ENCODE measurements at places on chromosomes 3 and 15. TPM values are rescaled to one million over a fixed set of nuclear protein-coding genes. Genes with fewer than 3 reads are reported as not detected.

DNA sequence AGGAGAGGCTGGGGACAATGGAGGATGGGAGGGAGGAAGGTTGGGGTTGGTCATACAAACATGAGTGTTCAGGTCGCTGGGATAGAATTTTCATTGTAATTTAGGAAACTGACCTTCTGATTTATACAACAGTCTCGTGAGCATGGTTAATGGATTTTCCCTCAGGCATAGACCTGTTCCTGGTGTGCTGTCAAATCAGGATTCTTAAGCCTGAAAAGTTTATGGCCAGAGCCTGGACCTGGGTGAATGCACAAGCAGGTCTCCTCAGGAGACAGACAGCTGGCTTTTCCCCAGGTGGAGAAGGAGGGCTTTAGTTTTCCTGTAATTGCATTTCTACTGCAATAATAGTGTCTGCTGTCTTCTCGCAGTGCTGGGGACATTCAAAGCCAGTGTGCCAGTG, 338.0 kb downstream of the SHQ1 start:
- no peak overlapping the region for H3K4me3 ChIP-seq
- H3K27ac ChIP-seq, result no peak overlapping the region
- no peaks in the 10 kb centered on the region for H3K36me3 ChIP-seq
- H3K27me3 ChIP-seq, result no peaks in the 10 kb centered on the region
- DNase-seq, result no peak

Gene SPINK8
- total RNA-seq, result not detected

DNA sequence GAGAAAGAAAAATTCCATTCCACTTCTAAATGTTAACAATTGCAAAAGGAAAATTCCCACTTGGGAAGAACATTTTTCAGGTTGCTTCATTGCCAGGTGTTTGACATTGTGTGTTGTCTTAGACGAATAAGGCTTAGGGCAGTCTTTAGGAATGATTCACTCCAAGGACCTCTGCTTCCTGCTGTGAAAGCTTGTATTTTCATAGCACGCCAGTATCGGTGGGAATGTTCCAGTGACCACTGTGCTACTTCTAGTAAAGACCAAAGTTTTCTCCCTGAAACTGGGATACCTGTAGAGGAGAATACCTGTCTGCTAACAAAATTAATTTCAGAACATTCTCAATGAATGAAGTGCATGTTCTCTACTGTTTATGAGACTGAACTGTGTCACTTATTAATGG, 64.1 kb downstream of the CDIN1 start:
- no peak overlapping the region for H3K27ac ChIP-seq
- no peaks in the 10 kb centered on the region for H3K27me3 ChIP-seq
- no peaks in the 10 kb centered on the region for H3K4me1 ChIP-seq
- no peak for DNase-seq
- no peaks in the 10 kb centered on the region for H3K36me3 ChIP-seq

Gene ATP13A4
- 4.0 TPM for total RNA-seq

- no peaks in the 10 kb centered on the region for H3K36me3 ChIP-seq
- H3K27me3 ChIP-seq, result peaks cover 14% of the 10 kb centered on the region
- H3K27ac ChIP-seq, result no peak overlapping the region
- no peak for DNase-seq
- H3K4me1 ChIP-seq, result no peaks in the 10 kb centered on the region
Observed at GRCh38 chr15:45439521-45440260, 61.3 kb upstream of the GATM start.

GRCh38 chr3:196122021-196122687, 40.3 kb upstream of the TFRC start:
- no peak for DNase-seq
- peaks cover 35% of the 10 kb centered on the region for H3K4me1 ChIP-seq
- H3K27ac ChIP-seq, result peak overlapping the region; percentile 17
- no peaks in the 10 kb centered on the region for H3K27me3 ChIP-seq
- peak overlapping the region; percentile 39 for H3K4me3 ChIP-seq

DNA sequence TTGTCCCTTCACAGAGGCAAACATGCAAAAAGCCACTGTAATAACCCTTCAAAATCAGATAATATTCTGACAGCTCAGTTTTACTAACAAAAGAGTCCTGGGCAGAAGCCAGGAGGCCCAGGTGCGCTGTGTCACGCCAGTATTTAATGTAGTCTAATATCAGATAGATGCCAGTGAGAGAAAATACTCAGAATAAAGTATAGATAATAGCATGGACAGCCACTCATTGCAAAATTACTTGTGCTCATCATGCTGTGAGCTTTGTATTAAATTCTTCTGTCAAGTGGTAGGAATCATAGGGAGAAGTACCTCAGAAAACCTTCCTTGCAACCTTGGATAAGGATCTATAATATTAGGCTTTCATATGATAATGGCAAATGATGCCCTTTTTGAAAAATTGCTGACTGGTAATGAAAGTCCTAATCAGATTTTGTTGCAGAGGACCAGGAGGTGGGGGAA, 1154.3 kb downstream of the ROBO1 start:
- no peak overlapping the region for H3K4me3 ChIP-seq
- H3K36me3 ChIP-seq, result no peaks in the 10 kb centered on the region
- H3K4me1 ChIP-seq, result no peaks in the 10 kb centered on the region
- no peak overlapping the region for H3K27ac ChIP-seq
- DNase-seq, result no peak

DNA sequence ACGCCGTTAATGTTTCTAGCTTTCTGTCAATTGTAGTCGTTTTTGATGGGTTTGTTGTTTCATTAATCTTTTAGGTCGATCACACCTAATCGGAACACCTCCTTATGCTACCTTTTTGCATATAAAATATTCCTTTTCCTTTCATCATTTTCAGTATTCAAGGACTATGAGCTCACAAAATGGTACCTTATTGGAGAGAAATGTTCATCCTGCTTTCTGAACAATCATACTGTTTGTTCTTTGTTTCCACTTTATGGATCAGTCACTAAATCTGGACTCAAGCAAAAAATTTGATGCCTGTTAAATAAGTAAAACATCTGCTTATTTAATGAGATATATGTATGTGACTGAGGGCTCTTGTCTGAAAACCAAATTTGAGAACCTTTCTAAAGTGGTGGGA, 1.1 kb downstream of the KIF15 start:
- DNase-seq, result no peak
- H3K4me1 ChIP-seq, result peaks cover 25% of the 10 kb centered on the region
- peaks cover 61% of the 10 kb centered on the region for H3K36me3 ChIP-seq
- H3K27me3 ChIP-seq, result no peaks in the 10 kb centered on the region

DNA sequence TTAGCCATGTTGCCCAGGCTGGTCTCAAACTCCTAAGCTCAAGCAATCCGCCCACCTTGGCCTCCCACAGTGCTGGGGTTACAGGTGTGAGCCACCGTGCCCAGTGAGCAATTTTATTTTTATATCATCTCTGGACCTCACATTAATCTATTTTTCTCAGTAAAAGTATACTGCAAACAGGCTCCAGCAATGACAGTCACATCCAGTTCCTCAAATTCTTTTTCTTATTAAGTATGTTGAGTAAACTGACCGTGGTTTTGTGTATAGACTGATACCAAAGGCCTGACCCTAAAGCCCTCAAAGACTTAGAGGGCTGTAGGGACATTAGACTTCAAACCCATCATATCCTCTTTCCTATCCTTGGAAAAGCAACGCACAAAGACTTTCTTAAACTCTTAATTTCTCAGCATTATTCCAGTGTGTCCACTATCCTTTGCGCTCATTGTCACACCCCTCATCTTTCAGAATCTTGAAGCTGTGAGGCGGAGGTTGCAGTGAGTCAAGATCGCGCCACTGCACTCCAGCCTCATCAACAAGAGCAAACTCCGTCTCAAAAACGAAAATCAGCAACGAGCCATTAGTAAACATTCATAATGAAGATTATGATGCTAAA, 2.0 kb downstream of the NGLY1 start:
- peaks cover 30% of the 10 kb centered on the region for H3K36me3 ChIP-seq
- H3K4me3 ChIP-seq, result peak overlapping the region; percentile 91
- peaks cover 2% of the 10 kb centered on the region for H3K27me3 ChIP-seq
- no peak overlapping the region for H3K27ac ChIP-seq
- H3K4me1 ChIP-seq, result peaks cover 33% of the 10 kb centered on the region

DNA sequence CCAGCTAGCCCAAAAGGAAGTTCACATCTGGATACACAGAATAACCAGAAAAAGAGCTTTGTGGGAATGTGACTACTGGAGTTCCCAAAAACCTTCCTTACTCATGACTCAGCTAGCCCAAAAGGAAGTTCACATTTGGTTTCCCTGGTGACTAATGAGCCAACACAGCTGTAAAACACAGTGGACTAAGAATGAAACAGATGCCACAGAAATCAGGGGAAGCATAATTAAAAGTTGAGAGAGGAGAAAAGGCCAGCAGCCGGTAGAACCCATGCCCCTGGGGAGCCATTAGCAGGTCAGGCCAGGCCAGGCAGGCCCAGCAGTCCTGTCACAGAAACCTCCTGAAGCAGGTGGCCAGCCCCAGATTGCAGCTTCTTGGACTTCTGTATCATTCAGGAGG, 130.3 kb downstream of the GHSR start:
- no peaks in the 10 kb centered on the region for H3K27me3 ChIP-seq
- no peak overlapping the region for H3K4me3 ChIP-seq
- H3K27ac ChIP-seq, result peak overlapping the region; percentile 19
- no peaks in the 10 kb centered on the region for H3K36me3 ChIP-seq

Gene RASGRP1
- total RNA-seq, result 175 TPM

DNA sequence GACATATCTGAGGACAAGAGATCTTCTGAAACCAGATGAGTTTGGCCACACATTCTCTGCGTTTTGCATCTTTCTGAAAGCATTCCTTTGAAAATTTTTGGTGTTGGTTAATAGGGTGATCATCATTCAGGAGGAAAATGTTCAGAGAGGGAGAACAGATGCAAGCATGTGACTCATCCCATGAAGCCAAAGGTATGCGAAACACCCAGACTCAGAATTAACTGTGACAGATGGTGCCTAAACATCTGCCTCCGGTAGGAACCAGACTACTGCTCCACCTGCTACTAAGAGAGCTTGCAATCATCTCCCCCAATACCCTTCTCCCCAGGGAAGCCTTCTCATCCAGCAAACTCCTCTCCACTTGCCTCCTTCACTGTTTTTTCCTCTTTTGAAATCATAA, 46.2 kb downstream of the TRIM69 start:
- peaks cover 22% of the 10 kb centered on the region for H3K4me1 ChIP-seq
- H3K27me3 ChIP-seq, result no peaks in the 10 kb centered on the region
- H3K4me3 ChIP-seq, result no peak overlapping the region
- H3K36me3 ChIP-seq, result peaks cover 3% of the 10 kb centered on the region
- H3K27ac ChIP-seq, result no peak overlapping the region

Gene TM6SF1
- 14.3 TPM for total RNA-seq

Measured in activated naive CD8-positive, alpha-beta T cell treated with anti-CD3 and anti-CD28 coated beads, Interleukin-2, amount 10 ng/mL, durations not matched to agents 7 days and 5 days (primary cell).